ENCODE measurements at places on chromosomes 1 and 21.

- DNase-seq = no peak
Measured at GRCh38 chr1:178521241-178521640, 8.3 kb downstream of the TEX35 start.

- DNase-seq = no peak
Measured at GRCh38 chr1:202162047-202162417, 1.6 kb upstream of the PTPN7 start.

- DNase-seq = no peak
Measured at GRCh38 chr21:18245464-18245967, 883 bp downstream of the CHODL start.

- no peak for DNase-seq
Measured at GRCh38 chr21:46439906-46440305, 18.8 kb upstream of the DIP2A start.

GRCh38 chr1:31399976-31400375 is 13.0 kb upstream of the SERINC2 start:
- DNase-seq = no peak

DNA sequence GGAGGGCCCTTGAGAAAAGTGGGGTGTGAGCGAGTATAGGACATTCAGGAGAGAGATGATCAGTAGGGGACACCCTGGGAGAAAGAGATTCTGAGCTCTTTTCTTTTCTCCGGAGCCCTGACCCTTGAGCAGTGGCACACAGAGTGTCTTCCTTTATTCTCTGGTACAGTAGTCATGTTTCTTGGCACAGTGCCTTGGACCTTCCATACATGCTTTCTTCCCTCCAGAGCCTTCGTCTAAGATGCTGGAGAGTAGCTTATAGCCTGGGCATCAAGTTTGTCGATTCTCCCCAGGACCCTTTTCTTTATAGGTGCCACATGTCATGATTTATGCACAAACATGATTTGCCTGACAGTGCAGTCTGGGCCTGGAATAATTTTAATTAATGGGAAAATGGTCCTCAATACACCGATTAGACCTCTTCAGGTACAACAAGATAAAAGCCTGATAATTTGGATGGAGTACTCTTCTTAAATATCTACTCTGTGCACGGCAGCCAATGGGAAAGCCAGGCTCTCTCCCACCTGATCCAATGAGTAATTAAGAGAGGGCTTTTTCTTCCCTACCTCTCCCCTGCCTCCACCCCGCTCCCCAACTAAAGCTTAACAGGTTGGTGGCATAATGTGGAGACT is at the start of gene TBX19:
TBX19 (plus strand) TSS at position 582 of the 632 bp plus-strand sequence. CDS start 214 bp downstream, outside the sequence.
- DNase-seq = no peak

DNA sequence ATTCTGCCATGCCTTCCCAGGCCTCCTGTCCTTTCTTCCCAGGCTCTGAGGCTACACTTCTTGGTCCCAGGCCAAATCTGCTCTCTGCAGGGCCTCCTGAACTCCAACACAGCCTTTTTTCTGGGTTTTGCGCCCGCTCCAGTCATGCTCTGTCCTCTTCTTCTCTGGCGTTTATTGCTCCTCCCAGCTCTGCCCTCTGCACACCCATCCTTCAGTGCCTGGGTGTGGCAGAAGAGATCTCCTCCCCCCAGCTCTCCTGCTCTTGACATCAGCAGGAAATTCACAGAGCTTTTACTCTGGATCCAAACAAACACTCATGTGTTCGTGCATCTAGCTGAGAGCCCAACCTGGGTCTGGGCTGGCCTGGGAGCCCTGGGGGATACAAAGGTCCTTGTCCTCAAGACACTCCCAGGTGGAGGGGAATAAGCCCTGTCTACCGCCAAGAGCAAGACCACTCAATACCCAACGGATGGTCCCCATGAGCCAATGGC is 22.9 kb upstream of the EPS8L3 start:
- no peak for DNase-seq

DNA sequence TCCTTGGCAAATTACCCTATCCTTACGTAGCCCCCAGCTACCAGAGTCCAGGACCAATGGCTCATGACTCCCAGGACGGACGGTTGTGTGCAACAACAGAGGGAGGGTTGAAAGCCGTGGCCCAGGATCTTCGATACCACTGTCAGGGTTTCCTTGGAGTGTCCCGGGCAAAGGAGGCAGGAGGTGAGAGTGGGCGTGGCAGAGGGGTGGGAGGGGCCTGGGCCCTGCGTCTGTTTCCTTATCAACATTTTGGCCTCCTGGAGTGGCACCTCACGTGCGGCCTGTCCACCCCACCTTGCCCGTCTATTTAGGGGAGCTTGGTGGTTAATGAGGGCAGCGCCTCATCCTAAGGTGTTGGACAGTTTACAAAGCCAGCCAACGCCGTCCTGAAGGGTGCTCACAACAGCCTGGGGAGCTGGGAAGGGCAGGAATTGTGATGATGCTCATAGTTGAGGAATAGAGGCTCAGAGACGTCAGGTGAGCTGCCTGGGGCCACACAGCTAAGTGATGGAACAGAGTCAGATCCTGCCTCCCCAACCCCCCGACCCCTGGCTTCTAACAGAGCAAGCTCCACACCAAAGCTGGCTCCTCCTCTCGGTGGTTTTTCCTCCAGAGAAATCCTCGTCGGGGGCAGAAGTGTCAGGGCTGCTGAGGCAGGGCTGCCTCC is 17.4 kb upstream of the ARHGEF10L start:
- DNase-seq = peak; percentile 50

GRCh38 chr1:53112271-53112774 is 30.1 kb downstream of the SLC1A7 start:
- DNase-seq = no peak

DNA sequence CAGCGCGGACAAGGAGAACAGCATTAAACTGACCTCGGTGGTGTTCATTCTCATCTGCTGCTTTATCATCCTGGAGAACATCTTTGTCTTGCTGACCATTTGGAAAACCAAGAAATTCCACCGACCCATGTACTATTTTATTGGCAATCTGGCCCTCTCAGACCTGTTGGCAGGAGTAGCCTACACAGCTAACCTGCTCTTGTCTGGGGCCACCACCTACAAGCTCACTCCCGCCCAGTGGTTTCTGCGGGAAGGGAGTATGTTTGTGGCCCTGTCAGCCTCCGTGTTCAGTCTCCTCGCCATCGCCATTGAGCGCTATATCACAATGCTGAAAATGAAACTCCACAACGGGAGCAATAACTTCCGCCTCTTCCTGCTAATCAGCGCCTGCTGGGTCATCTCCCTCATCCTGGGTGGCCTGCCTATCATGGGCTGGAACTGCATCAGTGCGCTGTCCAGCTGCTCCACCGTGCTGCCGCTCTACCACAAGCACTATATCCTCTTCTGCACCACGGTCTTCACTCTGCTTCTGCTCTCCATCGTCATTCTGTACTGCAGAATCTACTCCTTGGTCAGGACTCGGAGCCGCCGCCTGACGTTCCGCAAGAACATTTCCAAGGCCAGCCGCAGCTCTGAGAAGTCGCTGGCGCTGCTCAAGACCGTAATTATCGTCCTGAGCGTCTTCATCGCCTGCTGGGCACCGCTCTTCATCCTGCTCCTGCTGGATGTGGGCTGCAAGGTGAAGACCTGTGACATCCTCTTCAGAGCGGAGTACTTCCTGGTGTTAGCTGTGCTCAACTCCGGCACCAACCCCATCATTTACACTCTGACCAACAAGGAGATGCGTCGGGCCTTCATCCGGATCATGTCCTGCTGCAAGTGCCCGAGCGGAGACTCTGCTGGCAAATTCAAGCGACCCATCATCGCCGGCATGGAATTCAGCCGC is 2.5 kb downstream of the S1PR1 start:
- no peak for DNase-seq

GRCh38 chr1:183228347-183229220 is 42.5 kb downstream of the LAMC2 start:
- DNase-seq = no peak

DNA sequence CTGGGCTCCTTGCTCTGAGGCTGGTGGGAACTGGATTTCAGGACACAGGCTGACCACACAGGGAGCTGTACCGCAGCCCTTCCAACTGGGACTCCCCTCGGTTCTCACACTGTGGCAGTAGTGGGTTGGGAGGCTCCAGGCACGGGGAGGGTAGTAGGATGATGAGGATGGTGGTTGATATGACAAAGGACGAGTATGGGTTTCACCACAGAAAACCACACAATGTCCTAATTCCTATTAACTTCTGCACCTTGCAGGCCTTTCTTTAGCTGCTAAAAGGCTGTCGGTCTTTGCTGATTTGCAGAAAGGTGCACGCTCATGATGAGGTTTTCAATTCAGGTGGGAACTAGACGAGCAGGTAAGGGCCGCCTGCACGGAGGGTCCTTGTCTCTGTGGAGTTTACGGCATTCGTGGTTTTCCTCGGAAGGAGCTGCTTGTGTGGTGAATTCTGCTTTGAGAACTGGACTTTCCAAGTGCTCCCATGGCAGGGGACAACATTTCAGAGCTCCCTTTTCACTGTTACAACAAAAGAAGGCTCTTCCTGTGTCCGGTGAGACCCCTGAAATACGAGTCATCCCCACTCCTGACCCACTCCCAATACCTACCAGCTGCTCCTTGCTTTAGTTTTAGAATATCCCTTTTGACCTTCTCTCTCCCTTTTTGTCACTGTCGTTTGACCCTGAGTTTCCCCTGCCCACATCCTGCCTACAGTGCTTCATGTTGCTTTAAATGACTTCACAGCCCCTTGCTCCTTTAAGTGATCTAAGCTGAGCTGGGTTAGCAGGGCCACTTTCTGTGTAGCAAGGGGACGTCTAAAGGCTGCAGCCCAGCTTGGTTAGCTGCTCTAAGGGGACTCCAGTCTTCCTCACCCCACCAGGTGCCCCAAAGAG is 125.1 kb downstream of the MRPS6 start:
- DNase-seq = no peak

GRCh38 chr1:44545961-44546360 is 128.3 kb downstream of the TMEM53 start:
- DNase-seq = no peak

GRCh38 chr1:3921765-3922164 is 21.7 kb upstream of the C1orf174 start:
- DNase-seq = no peak

DNA sequence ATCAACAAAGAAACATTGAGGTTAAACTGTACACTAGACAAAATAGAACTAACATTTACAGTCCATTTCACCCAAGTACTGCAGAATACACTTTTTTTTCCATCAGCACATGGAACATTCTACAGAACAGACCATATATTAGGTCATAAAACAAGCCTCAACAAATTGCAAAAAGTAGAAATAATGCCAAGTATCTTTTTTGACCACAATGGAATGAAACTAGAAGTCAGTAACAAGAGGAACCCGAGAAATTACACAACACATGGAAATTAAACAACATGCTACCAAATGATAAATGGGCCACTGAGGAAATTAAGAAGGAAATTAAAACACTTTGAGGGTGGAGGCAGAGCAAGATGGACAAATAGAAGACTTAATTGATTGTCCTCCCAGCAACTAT is 8.4 kb upstream of the C1orf185 start:
- no peak for DNase-seq

- DNase-seq = no peak
Measured at GRCh38 chr1:190708418-190709057, 230.9 kb upstream of the BRINP3 start.

DNA sequence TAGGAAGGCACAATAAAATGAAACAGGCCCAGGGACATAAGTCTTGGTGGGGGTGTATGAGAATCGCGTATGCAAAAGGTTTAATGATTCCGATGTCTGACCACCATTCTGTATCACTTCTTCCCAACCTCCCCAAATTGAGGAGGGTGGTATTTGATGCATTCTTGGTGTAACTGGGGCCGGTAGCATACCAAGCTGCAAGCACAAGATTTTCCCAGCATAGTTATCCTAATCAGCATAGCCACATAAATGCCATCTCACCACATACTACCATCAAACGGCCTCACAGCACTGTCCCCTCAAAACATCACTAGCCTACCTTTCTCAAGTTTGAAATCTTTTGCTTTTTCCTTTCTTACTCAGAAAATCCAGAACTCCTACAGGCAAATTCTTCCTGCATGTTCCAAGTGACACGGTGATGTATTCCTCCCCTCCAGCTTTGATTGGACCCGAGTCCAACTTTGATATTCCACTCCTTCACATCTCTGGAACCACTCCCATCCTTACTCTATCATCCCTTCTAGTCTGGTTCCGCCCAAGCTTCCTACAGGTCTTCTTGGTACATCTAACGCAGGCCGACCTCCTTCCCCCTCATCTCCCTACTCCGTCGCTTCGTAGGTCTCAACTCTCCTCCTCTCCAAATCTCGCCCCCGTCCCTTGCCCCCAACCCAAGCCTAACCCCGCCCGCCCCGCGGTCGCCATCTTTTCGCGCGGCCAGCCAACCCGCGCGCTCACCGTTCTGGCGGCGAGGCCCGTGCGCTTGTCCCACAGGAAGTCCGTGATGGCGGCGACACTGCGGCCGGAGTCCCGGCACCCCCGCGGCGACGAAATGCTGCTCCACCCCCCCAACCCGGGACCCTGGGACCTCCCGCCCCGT is 600 bp downstream of the CLK2 start:
- DNase-seq = no peak

- DNase-seq = peak; percentile 77
Measured at GRCh38 chr1:47175227-47175934, 14.5 kb downstream of the PDZK1IP1 start.

GRCh38 chr1:44326821-44327465 is 28.1 kb downstream of the ERI3 start:
- DNase-seq = no peak

DNA sequence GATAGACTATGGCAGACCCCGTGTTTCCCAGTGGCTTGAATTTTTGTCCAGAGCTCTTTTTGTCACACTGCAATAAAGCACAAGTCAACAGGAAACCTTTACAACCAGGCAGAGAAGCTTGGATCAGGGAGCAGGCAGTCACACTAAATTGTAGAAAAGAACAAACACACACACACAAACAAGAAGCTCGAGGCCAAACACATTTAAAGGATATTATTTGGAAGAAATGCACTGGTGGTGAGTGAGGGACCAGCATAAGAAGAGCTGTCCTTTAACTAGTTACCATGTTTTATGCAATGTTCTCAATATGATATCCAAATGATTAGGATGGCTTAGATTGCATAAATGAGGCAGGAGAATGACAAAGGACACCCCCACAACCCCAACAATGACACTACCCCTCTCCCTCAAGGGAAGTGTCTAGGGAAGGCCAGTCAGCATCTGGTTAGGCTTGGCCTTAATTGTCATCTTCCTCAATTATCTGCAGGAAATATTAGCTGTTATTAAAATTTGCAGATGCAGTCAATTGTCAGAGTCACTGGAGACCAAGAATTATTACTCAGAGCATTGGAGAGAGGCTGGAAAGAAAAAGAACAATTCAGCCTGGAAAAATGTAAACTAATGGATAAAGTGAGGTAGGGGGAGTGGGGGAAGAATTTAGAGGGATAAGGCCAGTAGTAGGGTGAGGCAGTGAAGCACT is 35.3 kb downstream of the DDR2 start:
- no peak for DNase-seq

DNA sequence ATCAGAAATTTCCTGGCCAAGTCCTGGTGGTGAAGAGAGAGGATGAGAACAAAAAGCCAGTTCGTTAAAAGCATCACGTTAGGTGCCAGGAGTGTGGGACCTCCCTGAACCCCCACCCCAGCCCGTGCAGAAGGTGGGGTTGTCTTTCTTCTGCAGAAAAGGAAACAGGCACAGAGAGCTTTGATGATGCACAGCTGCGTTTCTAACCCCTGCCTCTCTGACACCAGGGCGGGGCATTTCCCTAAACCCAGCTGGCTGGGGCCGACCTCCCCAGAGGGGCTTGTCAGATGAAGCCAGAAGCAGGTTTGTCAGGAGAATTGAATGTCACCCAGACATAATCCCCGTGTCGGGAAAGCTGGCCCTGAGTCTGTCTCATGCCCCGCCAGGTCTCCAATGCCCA is 189.3 kb upstream of the EDN2 start:
- DNase-seq = no peak

Measured in H9 (cell line).